Spleen (tissue), 13 donors: ENCODE measurements at places on chromosomes 5 and 9. TPM values are rescaled to one million over a fixed set of nuclear protein-coding genes. Genes with fewer than 3 reads are reported as not detected.

DNA sequence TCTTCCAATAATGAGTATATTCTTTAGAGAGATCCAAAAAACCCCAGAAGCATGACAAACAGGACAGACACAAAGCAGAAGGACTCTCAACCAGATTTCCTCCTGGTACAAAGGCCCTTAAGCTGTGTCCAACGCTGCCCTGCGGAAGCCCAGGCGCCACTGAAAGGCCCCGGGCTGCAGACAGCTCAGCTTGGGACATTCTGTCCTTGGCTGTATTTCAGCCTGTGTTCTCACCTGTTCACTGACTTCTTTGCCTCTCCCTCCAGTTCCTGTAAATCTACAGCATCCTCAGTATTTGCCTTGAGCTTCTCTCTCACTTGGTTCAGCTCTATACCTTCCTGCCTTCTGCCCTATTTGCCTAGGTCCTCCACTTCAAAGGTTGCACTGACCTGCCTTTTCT, 96.5 kb downstream of the SH3TC2 start:
- H3K27me3 ChIP-seq = no peaks in the 10 kb centered on the region
- no peak for DNase-seq
- no peaks in the 10 kb centered on the region for H3K36me3 ChIP-seq
- no peak overlapping the region for H3K4me3 ChIP-seq
- no peak overlapping the region for H3K27ac ChIP-seq
- peaks cover 19% of the 10 kb centered on the region for H3K4me1 ChIP-seq

DNA sequence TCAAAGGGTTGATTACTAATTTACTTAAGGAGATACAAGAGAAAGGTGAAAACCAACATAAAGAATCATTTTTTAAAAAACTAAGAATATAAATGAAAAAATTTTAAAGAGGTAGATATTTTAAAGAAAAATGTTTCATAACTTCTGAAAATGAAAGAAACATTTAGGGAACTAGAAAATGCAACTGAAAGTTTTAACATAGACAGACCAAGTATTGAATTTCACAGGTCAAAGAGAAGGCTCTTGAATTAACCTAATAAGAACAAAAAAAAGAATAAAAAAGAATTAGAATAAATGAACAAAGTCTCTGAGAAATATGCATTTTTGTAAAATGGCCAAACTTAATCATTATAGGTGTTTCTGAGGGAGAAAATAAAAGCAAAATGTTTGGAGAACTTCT, 16.1 kb upstream of the FAM174A start:
- no peak overlapping the region for H3K4me3 ChIP-seq
- DNase-seq = no peak
- no peaks in the 10 kb centered on the region for H3K4me1 ChIP-seq
- H3K36me3 ChIP-seq = no peaks in the 10 kb centered on the region
- no peaks in the 10 kb centered on the region for H3K27me3 ChIP-seq

The SHISAL2B gene
- not detected for polyA plus RNA-seq

DNA sequence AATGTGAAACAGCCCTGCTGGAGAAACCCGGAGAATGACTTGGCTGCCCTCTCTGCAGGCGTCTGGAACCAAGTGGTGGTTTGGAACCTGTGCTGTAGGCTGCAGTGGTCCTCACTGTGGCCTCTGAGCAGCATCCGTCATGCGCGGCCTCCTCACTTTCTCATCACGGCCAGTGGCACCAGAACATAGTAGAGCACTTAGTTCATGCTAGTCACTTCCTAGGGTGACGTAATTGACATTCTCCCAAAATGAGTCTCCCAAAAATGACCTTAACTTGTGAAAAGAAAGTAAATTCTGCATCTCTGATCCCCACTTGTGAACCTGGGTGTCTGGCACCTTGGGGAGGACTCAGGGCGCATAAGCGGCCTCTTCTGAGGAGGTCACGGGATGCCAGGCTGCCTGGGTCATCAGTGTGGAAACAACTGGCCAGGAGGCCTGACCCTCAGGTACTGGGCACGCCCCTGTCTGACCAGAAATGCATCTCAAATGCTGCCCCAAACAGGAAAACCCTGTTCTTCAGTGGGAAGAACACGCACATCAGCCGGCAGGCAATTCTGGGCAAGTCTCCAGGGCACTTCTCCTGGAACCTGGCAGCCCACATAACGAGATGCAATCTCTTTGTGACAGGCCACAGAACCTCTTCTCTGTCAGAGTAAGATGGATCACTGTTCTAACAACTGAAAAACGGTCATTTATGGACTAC, 36.6 kb upstream of the SPTLC1 start:
- no peak for DNase-seq
- no peaks in the 10 kb centered on the region for H3K27me3 ChIP-seq
- H3K27ac ChIP-seq = no peak overlapping the region
- H3K4me3 ChIP-seq = no peak overlapping the region

GRCh38 chr9:34124099-34124498, 2.4 kb downstream of the DCAF12 start:
- peaks cover 69% of the 10 kb centered on the region for H3K4me1 ChIP-seq
- H3K4me3 ChIP-seq = peak overlapping the region; percentile 84
- H3K27ac ChIP-seq = peak overlapping the region; percentile 29
- H3K27me3 ChIP-seq = peaks cover 6% of the 10 kb centered on the region
- peak; percentile 64 for DNase-seq
- peaks cover 34% of the 10 kb centered on the region for H3K36me3 ChIP-seq

DNA sequence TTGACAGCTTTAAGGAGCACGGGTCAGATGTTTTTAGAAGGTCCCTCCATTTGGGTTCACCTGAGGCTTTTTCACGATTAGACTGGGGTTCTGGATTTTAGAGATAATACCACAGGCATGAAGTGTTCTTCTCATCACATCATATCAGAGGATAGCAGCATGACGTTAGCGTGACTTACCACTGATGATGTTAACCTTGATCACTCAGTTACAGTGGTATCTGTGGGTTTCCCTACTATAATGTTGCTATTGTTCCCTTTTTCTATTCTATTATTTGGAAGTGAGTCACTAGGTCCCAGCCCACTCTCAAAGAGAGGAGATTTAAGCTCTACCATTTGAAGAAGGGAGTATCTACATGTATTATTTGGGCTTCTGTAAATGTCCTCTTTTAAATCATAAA, 300.0 kb downstream of the MAST4 start:
- no peak overlapping the region for H3K4me3 ChIP-seq
- DNase-seq = no peak
- no peaks in the 10 kb centered on the region for H3K36me3 ChIP-seq
- H3K4me1 ChIP-seq = no peaks in the 10 kb centered on the region
- no peak overlapping the region for H3K27ac ChIP-seq
